ENCODE measurements at places on chromosomes 12 and 14.
A peak's percentile ranks its signal among the peaks of the same experiment; 100 is the strongest.

DNA sequence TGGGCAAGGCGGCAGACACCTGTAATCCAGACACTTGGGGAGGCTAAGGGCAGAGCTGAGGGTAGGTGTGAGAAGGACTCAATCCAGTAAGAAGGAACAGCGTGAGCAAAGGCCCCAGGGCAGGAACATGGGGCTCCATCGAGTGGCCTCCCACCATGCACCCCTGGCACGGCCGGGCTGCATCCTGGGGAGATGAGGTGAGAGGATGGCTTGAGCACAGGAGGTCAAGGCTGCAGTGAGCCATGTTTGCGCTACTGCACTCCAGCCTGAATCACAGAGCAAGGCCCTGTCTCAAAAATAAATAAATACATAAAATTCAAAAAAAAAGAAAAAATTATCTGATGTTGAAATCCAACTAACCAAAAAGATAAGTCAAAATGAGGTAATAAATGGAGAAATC is 58.5 kb downstream of the ARL6IP4 start:
- DNase-seq = no peak

- no peak for DNase-seq
Measured at GRCh38 chr12:10829994-10830393, 3.8 kb upstream of the TAS2R10 start.

- DNase-seq = peak; percentile 33
Measured at GRCh38 chr12:98227162-98227561, 288.2 kb upstream of the TMPO start.

GRCh38 chr14:62269204-62269603 is 507.0 kb downstream of the SNAPC1 start:
- no peak for DNase-seq

Data from ACHN (cell line).